ENCODE measurements at places on chromosomes 16 and 17.

- DNase-seq: no peak
Observed at GRCh38 chr16:11848842-11849241, 2.5 kb downstream of the RSL1D1 start.

GRCh38 chr17:81399481-81400153 lies 4.4 kb downstream of the BAHCC1 start:
- DNase-seq: no peak

GRCh38 chr17:57555636-57556175 lies 189.4 kb downstream of the CCDC182 start:
- DNase-seq: no peak

DNA sequence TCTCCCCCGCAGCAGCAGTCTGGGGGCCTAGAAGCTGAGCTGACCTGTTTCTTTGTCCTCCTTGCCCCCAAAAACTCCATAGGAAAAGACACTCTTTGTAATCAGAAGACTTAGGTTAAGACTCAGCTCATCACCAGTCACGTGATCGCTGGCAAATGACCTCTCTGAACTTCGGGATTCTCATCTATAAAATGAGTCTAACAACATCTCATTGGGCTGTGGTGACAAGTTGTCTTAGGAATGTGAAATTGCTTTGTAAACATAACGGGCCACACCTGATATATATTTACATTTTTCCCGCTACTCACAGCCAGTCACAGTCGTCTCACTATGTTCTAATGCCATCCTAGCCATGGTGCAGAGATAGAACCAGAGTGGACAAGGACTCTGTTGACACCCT lies 86.0 kb upstream of the LHX1 start:
- DNase-seq: no peak

- DNase-seq: peak; percentile 61
Observed at GRCh38 chr16:84617041-84617790, 662 bp downstream of the COTL1 start.

GRCh38 chr16:4491898-4492297 lies 15.7 kb downstream of the HMOX2 start:
- no peak for DNase-seq

DNA sequence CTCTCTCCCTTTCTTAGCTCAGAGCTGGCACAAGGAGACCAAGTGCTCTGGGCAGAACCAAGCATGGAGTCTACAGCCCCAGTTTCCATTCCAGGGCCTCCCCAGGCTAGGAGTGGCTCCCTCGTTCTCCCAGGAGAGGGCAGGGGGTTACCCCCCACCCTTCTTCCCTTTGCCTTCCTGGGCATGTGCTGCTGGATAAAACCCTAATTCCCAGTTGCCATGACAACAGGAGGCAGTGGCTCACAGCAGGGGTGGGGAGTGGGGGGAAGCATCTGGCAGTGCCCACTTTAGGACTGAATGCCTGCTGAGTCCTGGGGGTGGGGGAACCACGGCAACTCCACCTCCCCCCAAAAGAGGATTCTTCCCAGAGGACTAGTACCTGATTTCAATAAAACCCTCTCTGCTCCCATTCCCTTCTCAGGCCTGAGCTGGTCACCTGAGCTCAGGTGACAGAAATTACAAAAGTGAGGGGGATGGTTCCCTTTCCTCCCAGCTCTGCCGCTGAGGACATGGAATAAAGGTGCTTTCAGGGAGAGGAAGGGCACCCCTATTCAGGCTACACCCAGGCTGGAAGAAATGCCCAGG lies 1.8 kb downstream of the MPP2 start:
- DNase-seq: peak; percentile 79

GRCh38 chr17:59165933-59166342 lies 10.4 kb downstream of the PRR11 start:
- DNase-seq: peak; percentile 78

DNA sequence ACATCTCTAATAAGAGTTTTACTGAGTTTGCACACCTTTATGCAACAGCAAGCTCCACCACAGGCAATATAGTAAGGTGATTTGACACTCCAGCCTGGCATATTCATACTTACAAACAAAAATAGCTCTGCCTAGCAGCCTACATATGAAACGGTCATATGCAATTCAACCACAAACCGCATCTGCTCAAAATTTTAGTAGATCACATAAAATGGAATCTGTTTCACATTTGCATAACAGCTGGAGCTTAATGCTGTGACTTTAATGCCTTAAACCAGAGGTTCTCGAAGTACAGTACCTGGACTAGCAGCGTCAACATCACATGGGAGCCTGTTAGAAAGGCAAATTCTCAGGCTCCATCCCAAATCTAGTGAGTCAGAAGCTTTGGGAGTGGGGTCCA lies 578.4 kb downstream of the CDH11 start:
- no peak for DNase-seq

- no peak for DNase-seq
Observed at GRCh38 chr16:75282466-75283281, 31.2 kb upstream of the BCAR1 start.

DNA sequence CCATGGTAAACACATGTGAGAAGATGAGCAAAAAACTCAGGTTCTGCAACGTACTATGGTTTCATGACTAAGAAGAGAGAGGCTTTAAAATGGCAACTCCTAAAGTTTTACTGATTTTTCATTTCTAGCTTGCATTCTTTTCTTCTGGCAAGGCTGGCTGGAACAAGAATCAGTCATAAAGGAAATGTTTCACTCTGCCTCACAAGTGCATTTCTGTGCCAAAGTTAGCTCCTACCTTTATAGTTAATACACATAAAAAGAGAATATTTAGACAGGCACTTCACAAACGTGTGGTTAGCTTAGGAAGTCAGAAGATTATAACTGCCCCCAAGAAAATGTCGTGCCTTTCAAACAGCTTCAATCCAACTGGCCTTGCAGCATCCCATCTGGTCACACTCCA lies 417.1 kb upstream of the CDH11 start:
- DNase-seq: no peak

- peak; percentile 100 for DNase-seq
Observed at GRCh38 chr17:21042458-21043295, at the start of gene USP22. TSS of gene USP22 (minus strand) at chr17:21043011. CDS start at chr17:21042835, 176 bp downstream.

GRCh38 chr16:908526-909155 lies 62.1 kb downstream of the LMF1 start:
- no peak for DNase-seq

- DNase-seq: no peak
Observed at GRCh38 chr16:49534901-49535610, 161.5 kb downstream of the C16orf78 start.

GRCh38 chr16:67767953-67768352 lies 38.4 kb downstream of the RANBP10 start:
- no peak for DNase-seq

DNA sequence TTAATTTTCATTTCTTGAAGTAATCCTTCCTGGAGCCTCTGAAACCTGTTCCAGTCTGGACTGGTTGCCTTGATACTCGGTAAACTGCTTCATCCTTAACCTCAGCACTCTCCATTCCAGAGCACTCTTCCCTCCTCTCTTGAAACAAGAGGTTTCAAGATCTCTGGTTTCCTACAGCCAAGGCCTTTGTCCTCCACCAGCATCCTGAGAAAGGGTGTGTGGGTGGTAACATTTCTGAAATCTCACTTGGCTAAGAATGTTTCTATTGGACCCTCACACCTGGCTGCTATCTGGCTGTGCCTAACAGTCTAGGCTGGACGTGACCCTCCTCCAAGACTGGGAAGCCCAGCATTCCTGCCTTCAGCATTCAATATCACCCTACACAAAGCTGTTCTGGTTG lies 99.7 kb downstream of the CYTH1 start:
- DNase-seq: no peak

GRCh38 chr16:79887541-79888540 lies 287.3 kb upstream of the MAF start:
- DNase-seq: no peak

GRCh38 chr16:88900662-88901052 lies 34.2 kb upstream of the PABPN1L start:
- no peak for DNase-seq

GRCh38 chr16:26963109-26963508 lies 103.6 kb upstream of the C16orf82 start:
- DNase-seq: peak; percentile 58

- DNase-seq: no peak
Observed at GRCh38 chr16:13056607-13057006, 155.2 kb downstream of the SHISA9 start.

DNA sequence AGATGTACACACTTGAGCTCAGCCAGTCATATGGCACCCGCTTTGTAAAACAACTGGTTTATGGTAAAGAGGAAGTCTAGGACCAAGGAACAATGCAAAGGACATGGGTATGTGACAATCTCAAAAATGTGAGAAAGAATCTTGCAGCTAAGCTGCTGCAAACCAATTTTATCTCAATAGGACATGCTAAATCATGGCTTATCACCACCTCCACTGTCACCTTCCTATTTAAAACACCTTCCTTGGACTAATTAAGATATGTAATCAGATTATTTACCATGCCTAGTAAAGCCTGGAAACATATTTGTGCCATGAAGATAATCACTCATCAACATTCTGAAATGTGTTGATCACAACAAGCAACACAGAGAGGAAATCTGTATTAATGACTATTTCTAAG lies 622.7 kb downstream of the CDH11 start:
- no peak for DNase-seq

DNA sequence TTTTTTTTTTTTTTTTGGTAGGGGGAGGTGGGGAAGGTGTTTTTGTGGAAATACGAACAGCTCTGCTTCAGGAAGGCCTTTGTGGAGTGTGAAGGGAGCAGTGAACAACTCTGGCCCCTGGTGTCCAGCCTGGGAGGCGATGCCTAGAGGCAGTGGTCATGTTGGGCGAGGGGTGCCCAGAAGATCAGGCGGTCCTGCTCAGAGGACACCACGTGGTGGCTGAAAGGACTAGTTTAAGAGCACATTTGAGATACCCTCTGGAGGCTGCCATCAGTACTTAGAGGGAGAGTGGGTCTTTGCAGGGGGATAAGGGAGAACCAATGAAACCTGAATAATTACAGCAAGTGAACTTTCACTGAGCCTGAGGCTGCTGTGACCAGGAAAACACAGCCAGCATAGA lies 40.1 kb upstream of the RHOT1 start:
- DNase-seq: peak; percentile 38

- no peak for DNase-seq
Observed at GRCh38 chr17:77617516-77617915, 341.0 kb upstream of the TNRC6C start.
